Immature natural killer cell (primary cell): ENCODE measurements at places on chromosomes 12 and 14. TPM values are rescaled to one million over a fixed set of nuclear protein-coding genes. Genes with fewer than 3 reads are reported as not detected.

GRCh38 chr12:92029136-92029535, 116.5 kb downstream of the BTG1 start:
- no peak for DNase-seq

- DNase-seq: no peak
These were observed 68.4 kb downstream of the NTF3 start for GRCh38 chr12:5500331-5500659.

The KLRG1 gene
- polyA plus RNA-seq: 183 TPM

The KRT3 gene
- polyA plus RNA-seq: not detected

GRCh38 chr14:101960225-101960624, 4.1 kb upstream of the DYNC1H1 start:
- DNase-seq: peak; percentile 20
